NCI-H1092 treated with DMSO at 0.1 percent for 48 hours (cell line): ENCODE measurements at places on chromosomes 3 and 15.

DNA sequence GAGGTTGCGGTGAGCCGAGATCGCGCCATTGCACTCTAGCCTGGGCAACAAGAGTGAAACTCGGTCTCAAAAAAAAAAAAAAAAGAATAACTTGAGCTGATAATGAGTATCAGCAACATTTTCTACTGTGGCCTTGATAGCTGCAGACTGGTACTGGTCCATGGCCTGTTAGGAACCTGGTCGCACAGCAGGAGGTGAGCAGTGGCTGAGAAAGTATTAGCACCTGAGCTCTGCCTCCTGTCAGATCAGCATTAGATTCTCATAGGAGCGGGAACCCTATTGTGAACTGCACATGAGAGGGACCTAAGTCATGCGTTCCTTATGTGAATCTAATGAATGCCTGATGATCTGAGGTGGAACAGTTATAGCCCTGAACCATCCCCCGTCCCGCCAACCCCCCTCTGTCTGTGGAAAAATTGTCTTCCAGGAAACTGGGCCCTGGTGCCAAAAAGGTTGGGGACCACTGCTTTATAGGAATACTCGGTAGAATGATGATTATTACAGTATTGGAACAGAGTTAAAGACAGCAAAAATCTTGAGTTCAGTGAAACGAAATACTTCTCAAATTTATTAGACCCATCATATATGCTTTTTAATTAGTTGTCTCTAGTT lies 126.0 kb downstream of the ZNF609 start:
- DNase-seq = no peak

GRCh38 chr3:32366638-32367397 lies 24.8 kb upstream of the CMTM7 start:
- no peak for DNase-seq

GRCh38 chr15:100764778-100765466 lies 114.7 kb upstream of the ALDH1A3 start:
- DNase-seq = peak; percentile 6

- no peak for DNase-seq
These were observed 563.1 kb downstream of the GRM7 start for GRCh38 chr3:7423995-7424394.

GRCh38 chr3:176352716-176353334 lies 844.5 kb downstream of the TBL1XR1 start:
- DNase-seq = no peak

GRCh38 chr3:118618247-118619040 lies 416.2 kb downstream of the IGSF11 start:
- no peak for DNase-seq

GRCh38 chr15:88428053-88428452 lies 39.1 kb downstream of the MRPL46 start:
- no peak for DNase-seq

DNA sequence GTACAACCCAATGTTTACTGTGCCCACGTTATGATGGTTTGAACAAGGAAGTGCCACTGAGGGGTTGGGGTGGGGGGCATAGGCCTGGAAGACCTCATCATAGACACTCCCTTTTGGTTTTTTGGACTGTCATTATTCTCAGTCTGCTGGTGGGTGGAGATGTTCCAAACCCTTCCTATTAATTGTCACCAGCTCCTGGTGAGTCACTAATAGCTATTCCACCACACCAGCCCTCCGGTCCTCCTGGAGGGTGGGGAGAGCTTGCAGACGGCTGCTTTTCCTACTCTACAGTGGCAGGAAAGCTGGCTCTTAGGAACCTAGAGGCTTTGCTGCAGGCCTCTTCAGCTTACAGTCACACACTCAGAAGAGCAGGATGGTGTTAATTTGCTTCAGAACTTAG lies 9.0 kb upstream of the COPG1 start:
- no peak for DNase-seq

GRCh38 chr3:134340362-134340981 lies 33.8 kb downstream of the AMOTL2 start:
- no peak for DNase-seq

- no peak for DNase-seq
These were observed 24.3 kb downstream of the HERC1 start for GRCh38 chr15:63809452-63809851.

DNA sequence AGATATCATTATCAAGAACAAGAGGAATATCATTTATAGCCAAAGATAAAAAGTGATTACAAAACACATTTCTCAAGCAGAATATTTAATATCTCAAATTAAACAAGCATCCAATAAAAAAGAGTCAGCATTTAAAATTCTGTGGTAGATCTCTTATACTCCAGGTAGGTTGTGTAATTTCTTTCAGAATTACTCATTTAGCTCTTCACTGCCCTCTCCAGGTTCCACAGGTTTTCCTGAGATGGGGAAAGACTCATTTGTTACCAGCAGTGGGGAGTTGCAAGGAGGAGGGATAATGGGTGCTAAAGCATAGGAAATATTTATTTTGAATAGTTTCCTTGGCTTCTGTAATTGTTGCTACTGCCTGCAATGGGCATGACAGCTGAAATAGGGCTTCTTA lies 83.1 kb upstream of the RASGRP1 start:
- no peak for DNase-seq

GRCh38 chr3:193911784-193912340 lies 224.1 kb upstream of the HES1 start:
- DNase-seq = no peak

GRCh38 chr3:110859336-110859735 lies 212.3 kb upstream of the NECTIN3 start:
- no peak for DNase-seq

- peak; percentile 58 for DNase-seq
These were observed 573 bp upstream of the DIS3L start for GRCh38 chr15:66292571-66293418.

DNA sequence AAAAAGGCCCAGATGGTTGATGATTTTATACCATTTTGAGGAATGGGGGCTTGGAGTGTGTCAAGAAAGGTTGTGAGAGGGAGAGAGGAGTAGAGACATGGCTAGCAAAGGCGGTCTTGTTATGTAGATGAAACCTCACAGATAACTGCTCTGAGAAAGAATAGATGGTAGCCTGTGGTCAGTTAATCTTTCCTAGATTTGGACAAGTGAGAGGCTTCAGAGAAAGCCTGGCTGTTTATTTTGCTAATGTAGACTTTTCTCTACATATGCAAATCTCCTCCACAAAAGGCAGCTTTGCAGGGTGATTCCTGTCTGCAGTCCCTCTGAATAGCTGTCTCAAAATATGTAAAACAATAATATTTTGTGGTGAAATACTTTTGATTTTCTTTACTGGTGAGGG lies 177.3 kb downstream of the OTOL1 start:
- no peak for DNase-seq

DNA sequence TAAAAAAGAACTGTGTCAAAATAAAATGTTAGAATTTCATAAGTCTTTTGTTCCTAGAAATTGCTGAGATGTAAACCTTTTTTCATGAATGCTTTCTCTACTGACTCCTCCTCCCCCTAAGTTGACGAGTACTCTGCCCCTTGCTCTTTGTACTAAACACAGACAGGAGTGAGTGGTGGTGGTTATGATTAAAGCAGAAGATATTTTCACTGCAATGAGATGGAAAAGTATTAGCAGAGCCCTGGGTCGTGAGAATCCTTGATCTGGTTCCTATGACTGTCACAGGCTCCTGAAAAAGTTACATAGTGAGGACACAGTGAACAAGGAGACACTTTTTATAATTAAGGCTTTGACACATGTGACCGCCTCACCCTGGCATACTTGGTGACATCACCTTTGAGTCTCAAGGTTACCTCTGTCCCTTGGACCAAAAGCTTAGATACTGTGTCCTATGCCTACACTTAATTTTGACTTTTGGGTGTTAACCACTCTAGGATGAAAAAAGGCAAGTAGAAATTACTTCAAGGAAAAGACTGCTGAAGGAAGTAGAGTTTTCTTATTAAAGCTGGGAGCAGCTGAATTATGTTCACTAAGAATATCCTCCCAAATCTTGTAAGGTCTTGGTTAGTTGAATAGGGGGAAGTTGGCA lies 130.4 kb upstream of the LYSMD4 start:
- no peak for DNase-seq

DNA sequence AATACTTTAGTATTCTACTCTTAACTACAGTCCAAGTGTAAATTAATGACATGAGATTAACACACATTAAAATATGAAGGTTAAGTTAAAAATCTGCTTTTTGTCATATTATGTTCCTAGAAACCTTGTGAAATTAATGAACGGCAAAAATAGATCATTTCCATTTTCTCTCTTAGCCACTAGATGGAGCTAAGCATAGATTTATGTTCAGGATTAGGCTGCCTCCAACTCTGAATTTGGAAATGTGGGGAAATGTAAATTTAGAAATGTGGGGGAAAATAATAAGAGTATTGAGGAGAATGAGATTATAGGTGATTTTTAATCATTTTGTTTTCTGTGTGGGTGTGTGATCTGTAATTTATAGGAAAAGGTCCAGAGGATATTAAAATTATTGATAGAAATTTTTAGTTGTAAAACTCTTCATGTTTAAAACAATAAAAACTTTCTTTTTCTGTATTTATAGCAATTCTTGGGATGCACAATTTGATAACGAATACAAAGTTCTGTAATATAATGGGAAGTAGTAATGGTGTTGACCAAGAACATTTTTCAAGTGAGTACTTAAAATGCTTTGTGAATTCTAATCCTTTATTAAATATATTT lies 59.2 kb downstream of the TMOD3 start:
- no peak for DNase-seq

GRCh38 chr3:113132571-113132996 lies 78.8 kb upstream of the BOC start:
- no peak for DNase-seq

- no peak for DNase-seq
These were observed 98.8 kb downstream of the ZNF621 start for GRCh38 chr3:40623567-40623966.

DNA sequence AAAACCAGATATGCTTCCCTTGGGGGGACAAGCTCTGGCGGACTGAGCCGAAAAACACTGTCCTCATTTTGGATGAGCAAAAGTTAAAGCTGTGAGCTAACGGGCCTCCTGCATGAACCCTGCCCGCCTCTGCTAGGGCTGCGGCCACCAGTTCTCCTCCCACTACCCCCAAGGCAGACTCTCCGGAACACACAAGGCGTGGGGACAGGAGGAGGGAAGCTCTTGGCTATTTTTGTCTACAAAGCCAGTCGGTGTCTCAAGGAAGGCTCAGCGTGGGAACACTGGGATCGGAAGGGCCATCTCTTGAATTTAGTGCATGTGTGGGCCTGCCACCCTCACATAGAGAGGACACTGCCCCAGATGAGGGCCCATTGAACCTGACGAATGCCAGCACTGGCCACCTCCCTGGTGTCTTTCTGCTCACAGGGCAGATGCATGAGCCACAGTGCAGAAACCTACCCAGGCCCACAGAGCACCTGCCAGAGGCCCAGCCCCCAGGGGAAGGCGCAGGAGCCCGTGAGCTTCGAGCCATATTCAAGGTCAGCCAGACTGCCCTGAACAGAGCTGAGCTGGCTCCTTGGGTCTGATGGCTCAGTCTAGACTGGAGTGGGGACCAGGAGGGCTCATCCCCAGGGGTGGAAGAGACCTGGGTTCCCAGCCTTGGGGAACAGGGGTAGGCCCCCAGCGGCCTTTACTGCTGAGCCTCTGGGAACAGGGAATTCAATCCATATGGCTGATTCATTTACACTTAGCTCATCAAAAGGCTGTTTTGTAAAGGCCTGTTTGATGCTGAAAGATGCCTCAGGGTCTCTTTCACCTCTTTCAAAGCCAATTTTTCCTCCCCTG lies 38.3 kb downstream of the HCN4 start:
- DNase-seq = no peak

- peak; percentile 51 for DNase-seq
These were observed 866 bp downstream of the TNIK start for GRCh38 chr3:171459137-171459941.

GRCh38 chr3:120568598-120568997 lies 27.5 kb upstream of the NDUFB4 start:
- no peak for DNase-seq
